Cardiac septum (tissue), 1 donor: ENCODE measurements at places on chromosomes 2 and 18. TPM values are rescaled to one million over a fixed set of nuclear protein-coding genes. Genes with fewer than 3 reads are reported as not detected.

DNA sequence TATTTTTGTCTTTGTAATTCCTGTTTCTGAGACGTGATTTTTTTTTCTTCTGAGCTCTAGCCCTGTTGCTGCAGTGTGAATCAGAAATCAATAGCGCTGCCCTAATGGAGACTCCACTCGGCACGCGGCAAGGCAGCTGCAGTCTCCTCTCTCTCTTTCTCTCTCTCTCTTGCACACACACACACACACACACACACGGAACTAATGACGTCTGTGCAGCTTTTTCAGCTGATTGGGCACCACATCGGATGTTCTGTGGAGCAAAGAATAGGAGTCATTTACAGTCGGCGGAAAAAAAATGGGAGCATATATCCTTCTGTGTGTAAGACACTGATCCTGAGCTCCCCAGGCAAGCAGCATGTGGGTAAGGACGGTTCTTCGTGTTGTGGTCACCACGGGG is 2.0 kb upstream of the MYT1L start:
- no peak for DNase-seq

The GALNT3 gene
- 0.27 TPM for total RNA-seq

The DPP10 gene
- total RNA-seq = 0.13 TPM

DNA sequence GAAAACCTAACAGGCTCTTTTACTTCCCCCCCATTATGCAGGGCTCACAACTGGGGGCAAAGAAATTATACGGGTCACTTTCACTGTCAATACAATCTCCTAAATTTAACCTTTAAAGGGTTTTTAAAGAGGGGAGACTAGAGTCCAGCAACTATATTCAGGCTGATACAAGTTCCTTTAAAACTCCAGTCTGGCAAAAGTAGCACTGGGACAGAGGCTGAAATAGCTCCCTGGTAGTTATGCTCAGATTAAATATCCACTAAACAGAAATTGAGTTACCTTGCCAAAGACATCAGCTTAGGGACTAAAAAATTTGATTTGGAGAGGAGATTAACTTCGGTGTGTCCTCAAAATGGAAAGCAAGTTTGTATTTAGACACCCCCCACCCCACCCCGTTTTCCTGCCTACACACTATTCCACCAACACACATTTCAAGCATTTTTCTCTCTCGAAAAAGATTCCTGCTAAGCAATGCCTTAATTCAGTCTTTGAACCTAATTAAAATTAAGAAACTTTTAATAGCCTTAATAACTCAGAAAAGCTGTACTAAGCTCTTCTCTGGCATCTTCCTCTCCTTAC is 127.2 kb downstream of the OSBPL1A start:
- no peak for DNase-seq

GRCh38 chr2:147483911-147484310 is 360.9 kb upstream of the ACVR2A start:
- no peak for DNase-seq

The TEKT4 gene
- total RNA-seq = 0.32 TPM

DNA sequence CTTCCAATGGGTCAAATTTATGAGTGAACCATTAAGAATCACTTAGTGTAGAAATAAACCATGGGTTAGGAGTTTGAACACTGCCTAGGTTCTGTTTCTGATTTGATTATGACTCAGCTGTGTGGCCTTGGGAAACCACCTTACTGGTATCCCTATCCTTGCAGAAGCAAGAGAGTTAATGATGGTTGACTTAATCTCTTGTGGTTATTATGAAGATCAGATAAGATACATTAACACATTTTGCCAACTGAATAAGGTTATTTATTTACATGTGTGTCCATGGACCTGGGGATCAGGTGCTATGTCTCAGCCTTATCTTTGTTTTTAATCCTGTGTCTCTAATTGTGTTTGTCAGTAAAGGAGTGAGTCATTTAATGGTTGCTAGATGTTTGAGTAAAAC is 5.4 kb upstream of the KCNJ13 start:
- no peak for DNase-seq

DNA sequence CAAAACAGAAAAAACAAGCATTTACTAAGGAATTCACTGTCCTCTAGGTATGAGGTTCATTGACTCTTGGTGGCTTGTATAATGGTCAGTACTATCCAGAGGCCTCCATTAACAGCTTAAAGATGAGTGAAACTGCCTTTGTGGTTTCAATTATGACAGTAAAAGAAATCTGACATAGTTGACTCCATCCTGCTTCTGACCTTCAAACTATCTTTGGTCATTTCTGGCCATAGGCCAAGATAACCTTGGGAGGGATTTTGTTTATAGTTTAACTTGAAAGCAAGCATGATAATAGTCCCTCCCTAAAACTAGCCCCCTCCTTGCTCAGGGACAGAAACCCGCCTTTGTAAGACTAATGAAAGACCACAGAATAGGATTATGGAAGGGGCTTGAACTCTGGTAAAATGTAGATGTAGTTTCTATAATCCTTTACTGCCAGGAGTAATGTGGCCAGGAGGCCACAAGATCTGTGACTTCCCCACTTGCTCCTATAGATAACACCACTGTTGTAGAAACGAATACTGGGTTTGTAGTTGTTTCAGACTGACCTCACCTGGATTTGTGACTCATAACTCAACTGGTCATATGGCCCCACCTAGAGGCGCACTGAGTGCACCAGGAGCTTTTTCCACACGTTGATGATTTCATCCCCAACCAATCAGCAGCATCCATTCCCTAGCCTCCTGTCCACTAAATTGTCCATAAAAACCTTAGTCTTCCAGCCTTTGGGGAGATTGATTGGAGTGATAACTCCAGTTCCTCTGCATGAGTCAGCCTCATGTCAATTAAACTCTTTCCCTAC is 8.6 kb upstream of the PLEKHM3 start:
- DNase-seq = no peak

The AQP12A gene
- total RNA-seq = not detected

DNA sequence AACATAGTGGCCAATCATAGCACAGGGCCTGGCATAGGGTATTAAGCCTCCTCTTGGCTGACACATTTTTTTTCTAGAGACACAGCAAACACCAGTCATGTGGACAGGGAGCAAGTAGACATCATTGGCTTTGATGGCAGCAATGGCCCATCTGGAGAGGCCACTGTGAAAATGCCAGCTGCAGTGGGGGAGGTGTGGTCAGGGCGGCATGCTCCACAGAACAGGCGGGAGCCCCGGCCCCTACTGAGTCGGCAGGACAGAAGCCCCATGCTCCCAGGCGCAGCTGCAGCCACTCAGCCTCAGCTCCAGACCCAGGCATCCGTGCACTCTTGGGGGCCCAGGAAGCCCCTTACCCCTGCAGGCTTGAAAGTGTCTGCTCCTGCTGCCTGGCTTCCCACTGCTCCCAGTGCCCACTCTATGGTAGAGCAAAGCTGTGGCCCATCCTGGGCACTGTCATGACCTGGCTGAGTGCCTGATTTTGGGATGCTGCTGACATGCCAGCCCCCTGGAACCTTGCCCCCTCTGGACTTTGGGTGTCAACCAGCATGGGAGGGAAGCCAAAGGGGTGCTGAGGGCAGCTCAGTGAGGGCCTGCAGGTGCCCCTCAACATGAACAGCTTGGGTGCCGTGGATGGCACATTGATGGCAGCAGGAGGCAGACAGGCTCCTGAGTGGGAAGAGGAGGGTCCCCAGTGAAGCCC is 23.3 kb upstream of the UBE2F start:
- no peak for DNase-seq

DNA sequence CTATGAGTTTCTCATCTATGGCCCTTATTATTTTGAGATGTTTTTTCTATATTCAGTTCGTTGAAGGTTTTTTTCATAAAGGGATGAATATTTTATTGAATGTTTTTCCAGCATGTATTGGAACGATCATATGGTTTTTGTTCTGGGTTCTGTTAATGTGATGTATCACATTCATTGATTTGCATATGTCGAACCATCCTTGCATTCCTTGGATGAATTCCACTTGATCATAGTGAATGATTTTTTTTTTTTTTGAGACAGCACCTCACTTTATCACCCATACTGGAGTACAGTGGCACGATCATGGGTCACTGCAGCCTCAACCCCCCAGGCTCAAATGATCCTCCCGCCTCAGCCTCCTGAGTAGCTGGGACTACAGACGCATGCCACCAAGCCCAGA is 5.5 kb upstream of the NEMP2 start:
- no peak for DNase-seq

GRCh38 chr2:29164091-29164846 is 49.1 kb downstream of the CLIP4 start:
- no peak for DNase-seq

GRCh38 chr2:26579025-26579722 is 62.0 kb downstream of the CIB4 start:
- DNase-seq = peak; percentile 27

DNA sequence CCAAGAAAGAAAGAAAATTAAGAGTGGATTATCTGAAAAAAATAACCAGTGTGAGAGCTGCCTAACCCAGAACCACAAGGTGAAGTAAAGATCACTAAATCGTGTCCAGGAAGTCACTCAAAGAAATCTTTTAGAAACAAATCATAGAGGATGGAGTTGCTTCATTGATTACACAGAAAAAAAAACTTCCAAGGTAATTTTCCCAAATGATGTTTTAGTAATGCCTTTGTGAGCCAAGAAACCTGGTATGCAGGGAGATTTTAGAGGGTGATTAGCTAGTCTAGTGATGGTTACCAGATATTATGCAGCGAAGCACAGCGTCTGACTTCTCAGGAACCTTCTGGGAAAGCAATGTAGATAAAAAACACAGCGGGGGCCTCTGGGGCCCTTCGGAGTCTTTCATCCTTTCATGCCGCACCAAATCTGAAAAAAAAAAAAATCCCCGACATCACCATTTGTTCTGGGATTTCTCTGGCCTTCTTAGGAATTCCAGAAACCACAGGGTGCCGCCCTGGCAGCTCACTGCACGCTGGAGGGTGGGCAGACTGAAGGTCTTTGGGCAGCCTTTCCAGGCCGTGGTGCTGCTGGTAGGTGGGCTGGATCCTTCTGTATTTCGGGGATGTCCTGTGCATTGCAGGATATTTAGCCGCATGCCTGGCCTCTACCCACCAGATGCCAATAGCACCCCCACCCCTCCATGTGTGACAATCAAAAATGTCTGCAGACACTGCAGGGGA is 17.3 kb downstream of the ALPK2 start:
- DNase-seq = no peak
